ENCODE measurements at places on chromosomes 7 and 10. TPM values are rescaled to one million over a fixed set of nuclear protein-coding genes. Genes with fewer than 3 reads are reported as not detected.

NUTM2D gene
- total RNA-seq: 3.2 TPM

AKR1C1 gene
- total RNA-seq: 1.7 TPM

ZNF282 gene
- 26.3 TPM for total RNA-seq

GTF2I gene
- 157 TPM for total RNA-seq

CALHM1 gene
- total RNA-seq: not detected

GRCh38 chr7:65827366-65827765, 45.5 kb upstream of the VKORC1L1 start:
- no peaks in the 10 kb centered on the region for H3K36me3 ChIP-seq
- H3K4me3 ChIP-seq: no peak overlapping the region
- H3K27me3 ChIP-seq: no peaks in the 10 kb centered on the region
- no peaks in the 10 kb centered on the region for H3K4me1 ChIP-seq
- DNase-seq: no peak
- H3K27ac ChIP-seq: no peak overlapping the region

DNA sequence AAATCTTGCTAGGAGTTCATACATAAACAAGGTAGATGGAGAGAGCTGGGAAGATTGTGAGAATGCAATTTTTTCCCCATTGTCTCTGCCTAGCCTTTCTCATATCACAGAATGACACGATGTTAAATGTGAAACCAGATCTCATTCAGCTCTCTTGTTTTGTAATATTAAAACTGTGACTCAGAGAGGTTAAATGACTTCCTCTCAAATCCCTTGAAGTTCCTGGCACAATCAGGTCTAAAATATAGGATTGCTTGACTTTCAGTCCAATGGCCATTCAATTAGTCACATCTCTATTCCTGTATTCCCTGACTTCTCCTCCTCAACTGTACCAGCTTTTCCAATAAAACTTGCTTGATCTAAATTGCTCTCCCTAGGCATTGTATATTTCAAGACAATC, 3.1 kb downstream of the ANKRD22 start:
- no peak overlapping the region for H3K4me3 ChIP-seq
- H3K4me1 ChIP-seq: peaks cover 6% of the 10 kb centered on the region
- peaks cover 1% of the 10 kb centered on the region for H3K36me3 ChIP-seq
- peaks cover 12% of the 10 kb centered on the region for H3K27me3 ChIP-seq

DNA sequence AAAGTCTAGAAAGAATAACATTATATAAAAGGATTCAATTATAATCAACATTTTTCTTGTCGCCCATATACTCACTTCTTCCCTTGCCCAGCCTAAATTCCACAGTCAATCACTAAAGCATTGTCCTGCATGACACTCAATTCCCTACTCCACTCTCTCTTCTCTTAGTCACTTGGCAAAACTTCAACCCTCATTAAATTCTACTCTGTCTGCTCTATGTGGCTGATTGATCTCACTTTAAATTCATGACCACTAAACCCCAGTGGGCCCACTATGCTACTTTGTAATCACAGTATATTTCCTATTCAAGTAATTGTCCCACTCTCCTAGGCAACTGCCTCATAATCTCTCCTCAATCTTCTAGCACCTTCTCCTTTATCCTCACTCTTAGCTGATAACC, 54.1 kb downstream of the MTERF1 start:
- no peak for DNase-seq
- no peak overlapping the region for H3K4me3 ChIP-seq
- H3K27me3 ChIP-seq: no peaks in the 10 kb centered on the region
- H3K27ac ChIP-seq: no peak overlapping the region

GRCh38 chr7:25402532-25402931, 174.2 kb upstream of the NPVF start:
- no peaks in the 10 kb centered on the region for H3K27me3 ChIP-seq
- no peaks in the 10 kb centered on the region for H3K36me3 ChIP-seq
- peaks cover 25% of the 10 kb centered on the region for H3K4me1 ChIP-seq
- H3K4me3 ChIP-seq: no peak overlapping the region
- peak overlapping the region; percentile 56 for H3K27ac ChIP-seq
- DNase-seq: no peak

DNA sequence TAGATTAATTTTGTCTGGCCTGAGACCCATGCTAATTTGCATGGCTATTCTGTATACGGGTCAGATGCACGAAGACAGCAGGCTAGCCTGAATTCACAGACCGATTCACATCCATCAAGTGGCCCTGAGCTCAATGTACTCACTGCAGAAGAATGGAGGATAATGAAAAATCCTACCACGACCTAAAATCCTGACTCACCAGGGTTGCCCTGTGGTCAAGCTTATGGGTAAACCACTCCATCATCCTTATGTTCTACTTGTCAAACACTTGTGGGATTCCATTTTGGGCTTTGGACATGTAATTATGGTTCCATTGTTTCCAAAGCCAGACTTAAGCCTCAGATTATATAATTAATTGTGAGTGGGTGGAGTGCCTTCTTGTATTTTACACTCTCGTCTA, 110.4 kb upstream of the ZNF438 start:
- H3K4me3 ChIP-seq: no peak overlapping the region
- no peak for DNase-seq
- H3K27me3 ChIP-seq: no peaks in the 10 kb centered on the region
- H3K4me1 ChIP-seq: peaks cover 43% of the 10 kb centered on the region
- no peaks in the 10 kb centered on the region for H3K36me3 ChIP-seq
- peak overlapping the region; percentile 62 for H3K27ac ChIP-seq

DNA sequence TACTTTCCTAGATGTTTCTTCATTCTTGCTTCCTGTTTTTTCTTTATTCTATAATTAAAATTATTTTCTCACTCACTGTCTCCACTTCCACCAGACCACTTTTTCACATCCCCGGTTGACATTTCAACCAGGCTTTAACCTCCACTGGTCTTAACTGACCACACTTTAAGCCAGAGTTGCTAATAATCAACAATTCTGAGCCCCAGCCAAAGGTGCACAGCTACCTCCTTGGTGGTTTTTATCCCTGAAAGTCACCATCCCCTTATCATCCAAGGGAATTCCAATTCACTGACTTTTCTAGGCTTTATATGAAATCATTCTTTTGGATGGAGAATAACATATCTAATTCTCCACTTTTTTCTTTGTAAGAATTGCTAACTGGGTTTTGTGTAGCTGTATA, 138.9 kb downstream of the FRMD4A start:
- H3K4me1 ChIP-seq: peaks cover 5% of the 10 kb centered on the region
- H3K27ac ChIP-seq: no peak overlapping the region
- no peaks in the 10 kb centered on the region for H3K36me3 ChIP-seq

- no peaks in the 10 kb centered on the region for H3K27me3 ChIP-seq
- peaks cover 15% of the 10 kb centered on the region for H3K4me1 ChIP-seq
- no peak overlapping the region for H3K4me3 ChIP-seq
- peak; percentile 90 for DNase-seq
- H3K27ac ChIP-seq: no peak overlapping the region
Observed at GRCh38 chr7:98217623-98218582, 6.7 kb downstream of the BHLHA15 start.

DNA sequence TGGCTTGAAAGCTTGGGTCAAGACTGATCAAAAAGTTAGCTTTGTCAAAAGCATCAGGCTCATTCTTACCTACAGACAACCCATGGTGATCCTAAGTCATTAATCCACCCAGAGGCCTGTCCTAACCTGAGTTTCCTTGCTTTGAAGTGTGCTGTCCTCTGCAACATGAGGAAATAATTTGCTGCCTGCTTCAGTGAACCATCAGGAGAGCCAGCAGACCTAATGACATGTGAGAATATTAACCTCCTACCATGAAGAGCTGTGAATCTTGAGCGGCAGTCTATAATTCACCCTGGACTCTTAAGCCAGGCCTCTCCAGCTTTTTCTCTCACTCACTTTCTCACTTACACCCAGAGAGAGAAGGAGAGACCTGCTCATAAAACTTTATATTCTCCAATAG, 590.0 kb downstream of the LRMDA start:
- DNase-seq: no peak
- no peaks in the 10 kb centered on the region for H3K4me1 ChIP-seq
- H3K36me3 ChIP-seq: no peaks in the 10 kb centered on the region
- no peaks in the 10 kb centered on the region for H3K27me3 ChIP-seq
- H3K4me3 ChIP-seq: no peak overlapping the region
- no peak overlapping the region for H3K27ac ChIP-seq

Data from chondrocyte (in vitro differentiated cells).